ENCODE measurements at places on chromosomes 5 and 9. TPM values are rescaled to one million over a fixed set of nuclear protein-coding genes. Genes with fewer than 3 reads are reported as not detected.

Gene SURF1
- 29.1 TPM for total RNA-seq

Gene FCN2
- total RNA-seq, result not detected

Gene PRKAA1
- total RNA-seq, result 46.9 TPM

Gene RFESD
- 4.1 TPM for total RNA-seq

Gene PCDHA1
- not detected for total RNA-seq

All from activated CD4-positive, alpha-beta T cell treated with anti-CD3 and anti-CD28 coated beads for 36 hours (primary cell).